ENCODE measurements at places on chromosomes 3 and 15. TPM values are rescaled to one million over a fixed set of nuclear protein-coding genes. Genes with fewer than 3 reads are reported as not detected.

The SERPINI2 gene
- total RNA-seq = not detected

The SIDT1 gene
- total RNA-seq = 48.3 TPM

The CCNL1 gene
- 280 TPM for total RNA-seq

DNA sequence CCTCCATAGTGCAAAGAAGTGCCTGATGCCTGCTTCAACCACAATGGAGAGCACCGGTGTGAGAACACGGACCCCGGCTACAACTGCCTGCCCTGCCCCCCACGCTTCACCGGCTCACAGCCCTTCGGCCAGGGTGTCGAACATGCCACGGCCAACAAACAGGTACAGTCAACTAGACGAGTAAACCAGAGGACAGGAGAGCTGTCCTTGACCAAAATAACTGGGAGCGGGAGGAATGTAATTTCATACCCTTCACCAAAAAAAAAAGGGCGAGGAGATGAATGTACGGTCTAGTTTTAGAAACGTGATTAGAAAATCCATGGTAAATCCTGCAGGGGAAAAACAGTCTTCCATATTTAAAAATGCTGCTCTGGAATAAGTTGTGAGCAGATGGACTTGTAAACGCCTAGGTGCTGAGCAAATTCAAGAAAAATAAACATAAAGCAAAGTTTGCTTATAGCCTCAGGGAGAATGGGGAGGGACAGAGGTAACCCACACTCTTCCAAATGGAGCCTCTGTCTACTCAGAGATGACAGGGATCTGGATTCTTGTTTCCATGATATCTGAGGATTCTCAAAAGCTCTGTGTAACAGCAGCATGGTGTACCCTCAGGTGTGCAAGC, 8.4 kb downstream of the THBS1 start:
- no peak overlapping the region for H3K27ac ChIP-seq
- H3K4me3 ChIP-seq = no peak overlapping the region
- H3K4me1 ChIP-seq = peaks cover 8% of the 10 kb centered on the region
- H3K36me3 ChIP-seq = no peaks in the 10 kb centered on the region
- no peak for DNase-seq
- H3K27me3 ChIP-seq = peaks cover 5% of the 10 kb centered on the region

DNA sequence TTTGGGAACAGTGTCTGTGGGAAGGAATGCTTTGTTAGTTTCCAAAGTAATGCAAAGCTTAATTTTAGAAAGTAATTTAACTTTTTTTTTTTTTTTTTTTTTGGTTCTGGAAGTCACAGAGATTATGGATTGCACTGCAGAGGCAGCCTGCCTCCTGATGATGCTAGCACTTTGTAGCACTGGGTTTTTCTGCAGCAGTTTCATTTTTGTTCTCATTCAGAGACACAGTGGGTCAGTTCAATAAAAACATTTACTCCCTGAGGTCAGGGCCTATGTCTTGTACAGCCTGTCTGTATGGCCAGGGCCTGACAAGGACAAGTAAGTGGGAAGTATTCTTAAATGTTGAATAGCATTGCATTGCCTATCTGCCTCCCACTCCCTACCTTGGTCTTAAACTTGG, 39.0 kb upstream of the NDUFB4 start:
- no peak for DNase-seq
- peaks cover 11% of the 10 kb centered on the region for H3K4me1 ChIP-seq
- no peaks in the 10 kb centered on the region for H3K36me3 ChIP-seq
- no peak overlapping the region for H3K27ac ChIP-seq

DNA sequence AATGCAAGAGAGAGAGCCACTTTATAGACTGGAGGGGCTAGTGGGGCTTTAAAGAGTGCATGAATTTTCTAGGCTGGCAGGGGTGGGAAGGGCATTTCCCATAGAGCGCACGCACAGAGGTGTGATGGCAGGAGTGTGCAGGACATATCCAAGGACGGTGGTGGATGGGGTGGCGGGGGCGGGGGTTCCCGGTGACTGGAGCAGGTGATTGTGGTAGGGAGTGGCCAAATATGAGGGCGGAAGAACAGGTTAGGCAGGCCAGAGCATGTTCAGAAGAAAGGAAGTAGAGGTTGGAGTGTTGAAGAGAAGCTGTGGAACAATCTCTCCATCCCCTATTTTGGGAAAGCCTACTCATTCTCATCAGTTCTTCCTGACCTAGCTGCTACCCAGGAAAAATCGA, 18.1 kb downstream of the FAM81A start:
- no peak for DNase-seq
- H3K27me3 ChIP-seq = peaks cover 6% of the 10 kb centered on the region
- no peak overlapping the region for H3K4me3 ChIP-seq

GRCh38 chr3:111589303-111590142, 5.6 kb downstream of the ZBED2 start:
- peaks cover 80% of the 10 kb centered on the region for H3K36me3 ChIP-seq
- no peaks in the 10 kb centered on the region for H3K27me3 ChIP-seq
- no peak overlapping the region for H3K4me3 ChIP-seq
- peaks cover 42% of the 10 kb centered on the region for H3K4me1 ChIP-seq

DNA sequence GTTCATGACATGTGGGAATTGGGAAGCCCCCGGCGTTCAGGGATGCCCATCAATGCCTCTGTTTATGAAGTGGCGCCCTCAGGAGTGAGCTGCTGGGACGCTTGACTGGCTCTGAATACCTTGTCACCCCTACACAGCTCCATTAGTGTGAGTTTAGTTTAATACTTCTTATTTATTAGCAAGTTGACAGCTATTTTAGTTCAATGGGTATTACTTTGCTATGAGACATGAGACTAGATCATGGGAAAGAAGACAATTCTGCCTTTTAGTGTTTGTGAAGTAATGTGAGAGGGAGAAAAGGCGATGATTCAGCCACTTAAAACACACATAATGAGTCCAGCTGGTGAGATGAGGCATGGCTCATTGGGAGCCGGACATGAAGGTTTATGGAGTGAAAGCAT, 678.5 kb downstream of the NR2F2 start:
- H3K4me3 ChIP-seq = no peak overlapping the region
- no peak overlapping the region for H3K27ac ChIP-seq
- no peaks in the 10 kb centered on the region for H3K36me3 ChIP-seq
- DNase-seq = no peak

- peaks cover 76% of the 10 kb centered on the region for H3K4me1 ChIP-seq
- peak; percentile 73 for DNase-seq
- H3K27me3 ChIP-seq = no peaks in the 10 kb centered on the region
- H3K36me3 ChIP-seq = peaks cover 1% of the 10 kb centered on the region
- H3K4me3 ChIP-seq = peak overlapping the region; percentile 79
- peak overlapping the region; percentile 98 for H3K27ac ChIP-seq
These were observed 139.3 kb downstream of the FOXP1 start for GRCh38 chr3:71444028-71444860.

DNA sequence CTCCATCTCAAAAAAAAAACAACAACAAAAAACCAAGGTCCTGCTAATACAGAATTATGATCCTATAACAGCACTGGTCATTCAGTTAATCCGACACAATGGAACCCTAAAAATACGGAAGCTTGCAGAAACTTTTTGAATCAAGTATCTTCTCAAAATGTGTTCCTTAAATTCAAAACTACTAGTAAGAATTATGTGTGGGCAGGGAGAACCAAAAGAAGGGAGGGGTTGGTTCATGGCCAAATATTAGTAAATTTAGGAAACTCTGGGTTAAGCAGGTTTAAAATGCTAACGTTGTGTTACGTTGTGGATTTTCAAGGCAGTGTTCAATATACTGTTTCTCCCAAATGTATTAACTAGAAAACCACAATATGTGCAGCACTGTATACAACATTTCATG, 115.5 kb downstream of the KLHL25 start:
- DNase-seq = no peak
- H3K27me3 ChIP-seq = no peaks in the 10 kb centered on the region
- no peak overlapping the region for H3K4me3 ChIP-seq
- H3K27ac ChIP-seq = no peak overlapping the region
- H3K4me1 ChIP-seq = no peaks in the 10 kb centered on the region
- H3K36me3 ChIP-seq = peaks cover 22% of the 10 kb centered on the region

Data from activated naive CD8-positive, alpha-beta T cell treated with anti-CD3 and anti-CD28 coated beads, Interleukin-2, amount 10 ng/mL, durations not matched to agents 7 days and 5 days (primary cell).